NCI-H226 (cell line): ENCODE measurements at places on chromosomes 16 and 17.

GRCh38 chr16:14549789-14550153 is 80.3 kb downstream of the PARN start:
- no peak for DNase-seq

GRCh38 chr17:75684249-75684648 is 17.1 kb downstream of the SAP30BP start:
- peak; percentile 79 for DNase-seq

DNA sequence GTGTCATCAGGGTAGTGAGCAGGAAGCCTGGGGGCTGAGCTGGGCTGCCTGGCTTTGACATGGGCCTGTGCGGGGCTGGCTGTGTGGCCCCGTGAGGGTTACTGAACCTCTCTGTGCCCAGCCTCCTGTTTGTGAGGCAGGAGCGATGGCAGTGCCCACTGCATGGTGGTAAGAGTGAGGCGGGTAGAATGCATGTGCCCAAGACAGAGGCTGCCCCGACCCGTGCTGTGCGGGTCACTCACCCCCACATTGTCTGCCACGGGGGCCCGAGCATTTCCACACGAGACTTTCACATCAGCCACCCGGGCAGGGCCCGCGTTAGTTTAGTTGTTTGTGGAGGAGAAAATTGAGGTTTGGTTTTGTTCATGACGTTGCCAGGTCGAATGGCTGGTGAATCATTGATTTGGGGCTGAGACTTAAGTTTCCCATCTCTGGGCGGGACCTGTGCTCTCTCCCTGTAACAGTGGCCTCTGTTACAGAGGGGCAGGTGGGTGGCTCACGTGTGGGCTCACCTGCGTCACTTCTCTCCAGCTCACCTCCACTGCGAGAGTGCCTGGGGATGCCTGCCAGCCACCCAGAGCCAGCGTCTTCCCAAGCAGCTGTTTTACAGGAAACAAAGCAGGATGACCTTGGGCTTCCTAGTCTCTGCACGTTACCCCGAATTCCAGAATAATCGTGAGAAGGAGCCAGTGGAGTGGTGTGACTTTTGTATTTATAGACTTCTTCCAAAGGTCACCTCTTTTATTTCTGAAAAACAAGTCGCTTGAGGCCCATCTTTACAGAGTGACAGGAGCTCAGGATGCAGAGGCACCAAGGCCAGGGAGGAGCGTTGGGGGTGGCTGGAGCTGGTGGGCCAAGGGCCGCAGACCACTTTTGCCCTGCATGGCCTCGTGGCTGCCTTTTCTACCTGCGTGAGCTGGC is 150.6 kb downstream of the RPTOR start:
- DNase-seq = no peak

- DNase-seq = no peak
Observed at GRCh38 chr17:13421581-13422130, 180.1 kb downstream of the HS3ST3A1 start.

- no peak for DNase-seq
Observed at GRCh38 chr17:57331423-57331822, 75.1 kb downstream of the MSI2 start.

GRCh38 chr17:38896346-38896954 is 26.6 kb downstream of the LASP1 start:
- DNase-seq = no peak

DNA sequence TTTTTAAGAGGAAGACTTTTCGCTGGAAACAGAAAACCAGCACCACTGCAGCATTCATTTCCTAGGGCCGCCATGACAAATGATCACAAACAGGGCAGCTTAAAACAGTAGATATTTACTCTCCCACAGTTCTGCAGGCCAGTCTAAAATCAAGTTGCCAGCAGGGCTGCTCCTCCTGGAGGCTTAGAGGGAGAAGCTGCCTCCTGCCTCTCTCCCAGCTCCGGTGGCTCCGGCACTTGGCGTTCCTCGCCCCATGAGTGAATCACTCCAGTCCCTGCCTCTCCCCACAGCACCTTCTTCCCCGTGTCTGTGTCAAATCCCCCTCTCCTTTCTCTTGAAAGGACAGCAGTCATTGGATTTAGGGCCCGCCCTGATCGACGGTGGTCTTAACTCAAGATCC is 72.1 kb downstream of the SOCS1 start:
- no peak for DNase-seq

DNA sequence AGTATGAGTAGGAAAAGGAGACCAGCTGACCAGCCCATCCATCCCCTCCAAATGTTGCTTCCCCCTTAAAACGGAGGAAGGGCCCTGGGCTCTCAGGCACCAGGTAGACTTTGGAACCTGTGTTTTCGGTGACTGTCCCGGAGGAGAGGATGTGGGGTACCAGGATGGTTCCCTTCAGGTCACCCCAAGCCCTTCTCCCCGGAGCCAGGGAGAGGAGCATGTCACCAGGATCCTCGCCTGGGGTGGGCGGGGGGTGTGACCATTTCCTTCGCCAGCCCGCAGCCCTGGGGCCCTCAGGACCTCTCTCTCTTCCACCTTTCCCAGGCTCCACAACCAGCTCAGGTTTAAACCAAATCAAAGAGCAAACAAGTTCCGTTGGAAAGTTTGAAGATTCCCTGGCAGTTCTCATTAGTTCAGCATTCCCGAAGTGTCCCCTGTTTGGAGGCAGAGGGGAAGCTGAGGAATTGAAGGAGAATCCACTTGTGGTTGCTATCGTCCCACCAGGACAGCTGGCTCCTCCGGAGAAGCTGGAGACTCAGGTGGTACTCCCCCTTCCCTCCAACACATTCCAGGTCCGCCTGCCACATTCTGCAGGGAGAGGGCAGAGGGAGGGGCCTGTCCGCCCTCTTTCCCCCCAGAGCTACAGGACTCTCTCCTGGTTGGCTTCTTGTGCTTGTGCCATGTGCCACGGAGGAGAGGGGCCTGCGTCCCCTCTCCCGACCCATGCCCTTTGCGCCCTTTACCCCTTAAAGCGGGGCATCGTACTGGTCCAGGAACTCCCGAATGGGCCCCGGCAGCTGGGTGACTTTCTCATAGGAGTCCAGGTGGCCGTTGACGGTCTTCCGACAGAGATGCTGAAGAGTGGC is 2.0 kb downstream of the SOCS3 start:
- no peak for DNase-seq

DNA sequence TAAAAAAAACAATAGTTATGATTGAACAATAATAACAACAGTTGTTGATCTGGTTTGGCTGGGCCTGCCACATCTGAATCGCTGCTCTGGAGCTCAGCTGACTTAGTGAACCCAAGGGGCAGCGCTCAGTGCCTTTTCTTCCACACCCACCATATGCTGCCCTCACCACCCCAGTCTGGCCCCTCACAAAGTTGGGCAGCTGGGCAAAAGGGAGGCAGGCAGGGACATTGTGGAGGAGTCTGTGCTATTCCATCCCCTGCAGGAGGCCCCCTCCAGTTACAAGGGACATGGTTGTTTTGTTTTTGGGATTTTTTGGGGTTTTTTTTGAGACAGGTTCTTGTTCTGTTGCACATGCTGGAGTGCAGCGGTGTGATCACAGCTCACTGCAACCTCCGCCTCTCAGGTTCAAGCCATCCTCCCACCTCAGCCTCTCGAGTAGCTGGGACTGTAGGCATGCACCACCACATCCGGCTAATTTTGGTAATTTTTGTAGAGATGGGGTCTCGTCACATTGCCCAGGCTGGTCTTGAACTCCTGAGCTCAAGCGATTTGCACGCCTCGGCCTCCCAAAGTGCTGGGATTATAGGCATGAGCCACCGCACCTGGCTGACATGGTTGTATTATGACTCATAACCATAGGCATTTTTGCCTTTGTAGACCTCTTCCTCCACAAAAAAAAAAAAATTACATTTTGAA is 8.6 kb upstream of the PECAM1 start:
- peak; percentile 24 for DNase-seq

DNA sequence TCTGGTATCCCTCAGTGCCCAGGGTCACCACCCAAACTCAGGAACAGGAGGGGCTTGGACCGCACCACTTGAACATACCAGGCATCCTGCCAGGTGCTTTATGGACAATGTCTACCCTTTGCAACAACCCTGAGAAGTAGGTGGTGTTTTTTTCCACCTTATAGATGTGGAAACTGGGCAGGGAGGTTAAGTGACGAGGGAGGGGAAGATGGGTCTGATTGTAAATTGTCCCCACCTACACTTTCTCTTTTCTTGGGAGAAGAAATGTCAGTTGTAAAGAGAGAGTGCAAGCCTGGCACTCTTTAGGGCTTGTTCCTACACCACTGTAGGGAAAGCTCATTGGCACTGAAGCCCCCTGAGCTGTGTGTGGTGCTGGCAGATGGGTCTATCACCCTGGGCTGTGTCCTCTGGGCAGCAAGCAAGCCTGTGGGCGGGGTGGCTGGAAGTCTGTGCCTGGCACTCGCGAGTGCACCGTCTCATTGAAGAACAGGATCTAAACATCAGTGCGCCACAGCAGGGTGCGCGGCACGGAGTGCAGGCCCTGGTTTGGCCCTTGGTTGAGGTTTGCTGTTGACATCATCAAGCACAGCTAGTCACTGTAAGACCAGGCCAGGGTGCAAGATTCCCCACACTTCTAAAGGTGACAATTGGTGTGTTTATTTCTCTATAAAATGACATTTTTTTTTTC is 15.1 kb downstream of the NOD2 start:
- DNase-seq = no peak

- DNase-seq = no peak
Observed at GRCh38 chr16:60510941-60511340, 1525.3 kb downstream of the CDH8 start.

DNA sequence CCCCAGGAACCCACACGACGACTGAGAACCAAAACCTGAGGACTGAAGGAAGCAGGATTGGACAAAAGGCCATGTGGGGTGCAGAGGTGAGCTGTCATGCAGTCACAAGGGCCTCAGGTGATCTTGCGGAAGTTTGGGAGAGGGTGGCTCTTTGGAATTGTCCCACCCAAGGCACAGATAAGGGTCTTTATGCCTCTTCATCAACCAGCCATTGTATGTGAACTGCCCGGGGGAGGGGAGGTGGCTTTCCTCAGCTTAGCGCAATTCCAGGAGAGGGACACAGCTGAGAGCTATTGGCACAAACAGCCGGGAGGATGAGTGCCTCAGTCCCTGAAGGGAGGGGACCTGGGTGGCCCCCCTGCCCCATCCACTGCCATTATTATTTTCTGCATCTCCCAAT is 55.1 kb upstream of the PHOSPHO1 start:
- DNase-seq = no peak

DNA sequence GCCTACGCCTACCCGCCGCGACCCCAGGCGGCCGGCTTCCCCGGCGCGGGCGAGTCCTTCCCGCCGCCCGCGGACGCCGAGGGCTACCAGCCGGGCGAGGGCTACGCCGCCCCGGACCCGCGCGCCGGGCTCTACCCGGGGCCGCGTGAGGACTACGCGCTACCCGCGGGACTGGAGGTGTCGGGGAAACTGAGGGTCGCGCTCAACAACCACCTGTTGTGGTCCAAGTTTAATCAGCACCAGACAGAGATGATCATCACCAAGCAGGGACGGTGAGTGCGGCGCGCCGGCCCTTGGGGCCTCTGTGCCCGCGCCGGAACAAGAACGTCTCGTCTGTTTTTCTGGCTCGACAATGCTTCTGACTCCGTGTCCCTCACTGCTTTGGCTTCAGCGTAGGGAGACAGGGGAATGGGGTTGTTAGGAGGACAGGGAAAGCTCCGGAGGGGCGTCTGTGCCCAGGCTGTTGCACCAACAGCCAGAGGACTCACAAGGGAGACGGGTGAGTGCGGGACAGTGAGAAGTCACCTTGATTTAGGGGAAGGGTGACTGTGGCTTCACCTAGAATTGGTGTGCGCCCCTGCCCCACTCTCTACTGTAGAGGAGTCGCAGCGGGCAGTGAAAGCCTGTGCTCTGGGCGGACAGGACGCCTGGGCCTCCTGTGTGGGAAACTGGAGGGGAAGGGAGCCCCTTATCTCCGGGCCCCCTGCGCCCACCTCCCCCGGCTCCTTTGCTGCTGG is 806 bp downstream of the TBX21 start:
- no peak for DNase-seq
